ENCODE measurements at places on chromosomes 1 and 21. TPM values are rescaled to one million over a fixed set of nuclear protein-coding genes. Genes with fewer than 3 reads are reported as not detected.

The C1orf116 gene
- total RNA-seq, result 0.10 TPM

DNA sequence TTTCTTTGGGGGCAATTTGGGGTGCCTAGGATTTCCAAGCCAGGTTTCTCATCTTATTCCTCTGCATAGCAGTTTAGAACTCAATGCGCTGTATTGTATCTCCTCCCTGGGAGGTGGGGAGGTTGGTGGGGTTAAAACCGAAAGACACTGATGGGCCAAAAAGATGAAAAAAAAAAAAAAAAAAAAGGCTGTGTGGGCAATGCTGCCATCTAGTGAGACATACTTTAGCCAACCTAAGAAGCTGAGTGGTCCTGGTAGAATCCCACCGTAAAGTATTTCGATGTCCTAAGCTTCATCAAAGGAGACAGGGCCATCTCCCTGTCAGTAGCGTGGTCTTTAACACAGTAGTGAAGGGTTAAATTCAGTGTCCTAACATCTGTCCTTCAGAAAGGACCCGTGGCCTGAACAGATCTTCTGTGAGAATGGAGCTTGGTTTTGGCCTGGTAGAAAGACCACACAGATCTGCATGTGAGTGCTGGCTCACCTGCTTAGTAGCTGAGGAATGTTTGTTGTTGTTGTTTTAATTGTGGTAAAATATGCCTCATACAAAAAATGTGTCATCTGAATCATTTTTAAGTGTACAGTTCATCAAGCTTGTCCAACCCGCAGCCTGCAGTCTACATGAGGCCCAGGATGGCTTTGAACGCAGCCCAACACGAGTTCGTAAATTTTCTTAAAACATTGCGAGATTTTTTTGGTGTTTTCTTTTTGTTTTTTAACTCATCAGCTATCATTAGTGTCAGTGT lies 226.2 kb downstream of the KIF26B start:
- DNase-seq, result peak; percentile 6

GRCh38 chr1:98360864-98361263 lies 300.7 kb upstream of the SNX7 start:
- no peak for DNase-seq

- no peak for DNase-seq
These were observed 77.4 kb downstream of the SCMH1 start for GRCh38 chr1:41164727-41165126.

DNA sequence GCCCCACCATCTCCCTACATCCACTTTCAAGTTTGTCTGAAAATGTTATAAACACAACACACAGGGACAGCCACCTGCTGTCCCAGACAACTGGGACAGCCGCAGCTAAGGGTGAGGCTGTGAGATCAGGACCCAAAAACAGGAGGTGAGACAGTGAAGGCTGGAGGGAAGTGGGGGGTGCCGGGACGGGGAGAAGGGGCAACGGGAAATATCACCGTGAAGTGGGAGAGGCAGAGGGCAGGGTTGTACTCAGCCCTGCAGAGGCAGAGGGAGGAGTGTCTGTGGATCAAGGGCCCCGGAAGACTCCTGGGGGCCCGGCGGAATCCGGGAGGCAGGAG lies 114.4 kb downstream of the CASZ1 start:
- no peak for DNase-seq

- DNase-seq, result no peak
These were observed 142.1 kb upstream of the WNT4 start for GRCh38 chr1:22284906-22285548.

- DNase-seq, result peak; percentile 40
These were observed 32.3 kb downstream of the RCAN1 start for GRCh38 chr21:34582506-34583150.

GRCh38 chr1:181478306-181478705 lies 5.0 kb upstream of the CACNA1E start:
- DNase-seq, result no peak

Data from RPMI7951 (cell line).